ENCODE measurements at places on chromosomes 16 and 17. TPM values are rescaled to one million over a fixed set of nuclear protein-coding genes. Genes with fewer than 3 reads are reported as not detected.

DNA sequence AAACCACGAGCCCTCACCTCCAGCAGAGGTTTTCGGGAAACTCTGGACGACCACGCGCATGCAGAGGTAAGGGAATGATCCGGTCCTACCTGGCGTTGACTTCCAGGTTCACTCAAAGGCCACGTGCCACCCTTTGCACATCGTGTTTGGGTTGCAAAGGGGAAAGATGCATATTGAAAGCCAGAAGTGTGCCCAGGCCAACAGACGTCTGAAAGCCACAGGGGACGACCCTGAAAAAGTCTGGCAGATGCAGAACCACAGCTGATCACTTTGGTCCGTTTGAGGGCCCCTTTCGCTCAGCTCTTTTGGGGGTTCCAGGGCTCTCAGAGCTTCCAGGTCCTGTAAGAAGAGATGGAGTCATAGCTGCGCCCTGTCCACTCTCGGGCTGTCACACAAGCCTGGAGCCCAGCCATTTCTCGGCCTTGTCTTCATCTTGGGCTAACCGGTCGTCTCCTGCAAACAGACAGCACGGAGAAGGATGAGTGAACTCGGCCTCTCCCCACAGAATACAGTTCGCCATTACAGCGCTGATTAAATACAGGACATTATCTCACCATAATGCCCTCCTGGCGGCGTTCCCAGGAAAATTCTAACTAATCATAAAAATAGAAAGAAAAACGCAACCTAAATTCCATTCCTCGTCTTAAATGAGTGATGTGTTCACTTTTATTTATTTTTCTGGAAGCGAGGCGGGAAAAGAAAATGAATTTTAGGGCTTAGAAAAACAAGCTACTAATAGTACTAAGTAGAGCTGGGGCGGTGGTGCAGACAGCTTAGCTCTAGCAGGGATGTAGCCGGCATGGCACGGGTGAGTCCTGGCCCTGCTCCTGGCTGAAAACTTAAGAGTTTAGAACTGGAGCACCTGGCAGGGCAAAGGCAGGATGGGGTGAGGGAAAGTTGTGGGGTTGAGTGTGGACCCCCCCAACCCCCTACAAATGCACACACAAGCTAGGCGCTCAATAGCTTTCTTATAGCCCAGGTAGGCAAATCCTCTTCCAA is 45.5 kb upstream of the ZFHX3 start:
- DNase-seq: no peak

DNA sequence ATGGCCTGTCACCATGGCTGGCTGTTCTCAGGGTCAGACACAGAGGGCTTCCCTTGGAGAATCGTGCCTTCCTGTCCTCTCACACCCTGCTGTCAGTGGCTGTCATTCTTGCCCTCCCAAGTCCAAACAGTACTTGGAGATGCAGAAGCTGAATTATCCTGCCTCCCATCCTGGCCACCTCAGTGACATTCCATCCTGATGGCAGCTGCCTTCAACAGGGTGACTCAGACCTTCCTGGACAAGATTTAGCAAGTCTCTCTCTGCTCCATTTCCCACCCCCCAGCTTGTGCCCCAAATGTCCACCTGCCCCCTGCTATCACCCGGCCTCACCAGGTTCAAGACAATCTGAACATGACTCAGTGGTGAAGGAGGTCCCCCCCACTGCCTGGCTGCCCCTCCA is 4.8 kb upstream of the KRT36 start:
- no peak for DNase-seq

GRCh38 chr16:85364323-85365040 is 248.6 kb upstream of the GSE1 start:
- DNase-seq: no peak

DNA sequence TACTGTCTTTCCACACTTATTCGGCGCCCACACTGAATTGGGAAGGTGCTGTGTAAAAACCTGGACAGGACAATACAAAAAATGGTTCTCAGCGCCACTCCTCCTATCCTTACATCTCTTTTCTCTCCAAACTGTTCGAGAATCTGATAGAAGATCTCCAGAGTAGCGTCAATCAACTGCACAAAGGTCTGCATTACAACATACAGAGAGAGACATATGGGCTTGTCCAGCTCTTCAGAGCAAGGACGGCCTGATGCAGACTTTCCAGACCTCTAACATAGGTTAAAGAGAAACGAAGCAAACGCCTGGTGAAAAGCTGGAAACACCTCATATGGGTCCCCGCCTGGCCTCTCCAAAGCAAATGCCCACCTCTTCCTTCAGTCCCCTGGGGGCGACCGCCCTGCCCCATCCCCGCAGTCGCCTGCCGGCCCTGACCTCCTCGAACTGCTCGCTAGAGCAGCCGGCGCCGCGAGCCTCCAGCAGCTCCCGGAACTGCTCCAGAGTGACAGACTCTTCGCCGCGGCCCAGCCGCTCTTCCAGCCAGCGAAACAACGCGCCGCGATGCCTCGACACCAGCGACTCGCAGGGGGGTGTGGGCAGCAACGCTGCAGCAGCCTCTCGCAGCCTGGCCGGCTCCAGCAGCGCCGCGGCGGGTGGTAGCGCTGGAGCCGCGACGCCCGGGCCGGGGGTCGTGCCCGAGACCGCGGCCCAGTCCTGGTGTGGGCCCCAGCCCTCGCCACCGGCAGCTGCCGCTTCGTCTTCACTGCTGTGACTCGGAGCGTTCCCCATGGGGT is 526 bp downstream of the ZZEF1 start:
- DNase-seq: peak; percentile 30

NPTX1 gene
- 0.33 TPM for total RNA-seq
